Stimulated activated CD8-positive, alpha-beta memory T cell treated with anti-CD3 and anti-CD28 coated beads, Interleukin-15, amount 100 ng/mL, for 1 hour (primary cell): ENCODE measurements at places on chromosomes 7 and 10.

DNA sequence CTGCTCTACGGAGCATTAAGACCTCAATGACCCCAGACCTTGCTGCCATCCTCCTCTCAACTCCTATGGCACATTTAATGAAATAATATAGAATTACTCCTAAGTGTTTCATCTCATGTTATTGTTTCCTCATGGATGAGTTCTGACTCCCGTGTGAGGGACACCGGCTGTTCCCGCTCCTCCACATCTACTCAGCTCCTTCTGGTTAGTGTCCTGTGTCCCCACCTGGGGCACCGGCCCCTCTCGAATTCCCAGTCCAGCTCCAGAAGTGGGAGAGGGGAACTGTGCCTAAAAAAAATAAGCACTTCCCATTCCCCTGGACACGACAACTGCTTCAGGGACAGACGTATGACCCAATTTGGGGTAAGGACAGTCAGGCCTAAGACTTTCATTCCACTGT, 58.3 kb downstream of the PIP4K2A start:
- no peak for DNase-seq

DNA sequence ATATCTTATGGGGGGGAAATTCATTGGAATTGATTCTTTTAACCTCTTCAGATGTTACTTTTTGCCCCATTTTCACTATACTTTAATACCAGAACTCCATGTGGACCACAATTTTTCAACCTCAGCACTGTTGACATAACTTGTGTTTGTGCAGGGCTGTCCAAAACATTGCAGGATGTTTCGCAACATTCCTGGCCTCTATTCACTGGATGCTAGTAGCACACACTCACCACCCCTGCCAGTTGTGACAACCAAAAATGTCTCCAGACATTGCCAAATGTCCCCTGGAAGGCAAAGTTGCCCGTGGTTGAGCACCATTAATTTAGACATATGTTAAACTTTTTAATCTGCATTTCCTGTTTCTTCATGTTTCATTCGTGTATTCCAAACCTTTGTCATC, 234.7 kb downstream of the GFRA1 start:
- DNase-seq = no peak

GRCh38 chr10:100655326-100655759, 90.0 kb upstream of the PAX2 start:
- DNase-seq = no peak

DNA sequence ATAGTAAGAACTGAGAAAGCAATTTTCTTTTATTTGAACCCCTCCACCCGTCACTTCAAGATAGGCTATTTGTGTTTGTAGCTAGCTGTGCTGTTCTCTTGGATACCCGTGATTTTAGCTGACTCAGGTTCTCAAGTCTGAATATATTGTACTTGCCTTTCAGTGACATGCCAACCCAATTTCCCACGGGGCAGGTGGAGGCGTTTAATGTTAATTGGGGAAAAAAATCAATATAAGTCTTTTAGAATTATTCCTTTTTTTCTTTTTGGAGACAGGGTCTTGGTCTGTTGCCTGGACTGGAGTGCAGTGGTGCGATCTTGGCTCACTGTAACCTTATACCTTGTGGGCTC, 36.4 kb downstream of the ZRANB1 start:
- no peak for DNase-seq

GRCh38 chr10:130808243-130808642, 503.3 kb downstream of the TCERG1L start:
- no peak for DNase-seq

DNA sequence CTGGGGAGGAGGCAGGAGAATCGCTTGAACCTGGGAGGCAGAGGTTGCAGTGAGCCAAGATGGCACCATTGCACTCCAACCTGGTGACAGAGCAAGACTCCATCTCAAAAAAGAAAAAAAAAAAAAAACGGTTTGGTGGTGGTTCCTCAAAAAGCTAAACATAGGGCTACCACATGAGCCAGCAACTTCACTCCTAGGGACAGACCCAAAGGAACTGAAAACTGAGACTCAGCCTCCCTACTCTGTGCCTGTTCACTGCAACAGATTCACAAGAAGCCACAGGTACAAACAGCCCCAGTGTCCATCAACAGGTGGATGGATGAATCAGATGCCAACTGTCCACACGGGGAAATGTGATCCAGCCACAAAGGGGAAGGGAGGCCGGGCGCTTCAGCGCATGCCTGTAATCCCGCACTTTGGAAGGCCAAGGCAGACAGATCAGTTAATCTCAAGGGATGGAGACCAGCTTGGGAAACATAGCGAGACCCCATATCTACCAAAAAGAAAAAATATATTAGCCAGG, 79.1 kb upstream of the TNRC18 start:
- no peak for DNase-seq

DNA sequence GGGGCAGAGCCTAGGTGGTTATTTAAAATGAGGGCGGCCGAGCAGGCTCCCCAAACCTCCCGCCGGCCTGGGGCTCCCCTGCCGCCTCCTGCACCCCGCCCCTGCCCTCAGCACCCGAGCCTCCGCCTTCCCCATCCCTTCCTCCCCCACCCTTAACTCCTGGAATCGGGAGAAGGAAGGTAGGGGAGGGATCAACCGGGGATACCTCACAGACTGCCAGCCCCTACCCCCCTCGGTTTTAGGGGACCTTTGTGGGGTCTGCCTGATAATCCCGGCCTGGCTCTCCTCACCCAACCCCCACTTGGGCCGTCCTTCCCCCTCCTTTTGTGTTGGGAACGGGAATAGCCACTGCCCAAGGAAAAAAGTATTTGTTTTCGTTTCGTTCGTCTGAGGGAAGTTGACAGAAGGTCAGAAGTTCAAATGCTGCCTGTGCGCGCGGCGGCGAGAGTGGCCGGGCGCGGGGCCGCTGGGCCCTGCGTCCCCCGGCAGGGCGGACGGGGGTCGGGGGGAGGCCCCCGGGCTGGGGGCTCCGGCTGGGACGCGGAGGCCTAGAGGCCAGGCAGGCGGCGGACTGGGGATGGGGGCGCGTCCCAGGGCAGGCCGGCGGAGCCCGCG, 2.8 kb downstream of the SHH start:
- no peak for DNase-seq

DNA sequence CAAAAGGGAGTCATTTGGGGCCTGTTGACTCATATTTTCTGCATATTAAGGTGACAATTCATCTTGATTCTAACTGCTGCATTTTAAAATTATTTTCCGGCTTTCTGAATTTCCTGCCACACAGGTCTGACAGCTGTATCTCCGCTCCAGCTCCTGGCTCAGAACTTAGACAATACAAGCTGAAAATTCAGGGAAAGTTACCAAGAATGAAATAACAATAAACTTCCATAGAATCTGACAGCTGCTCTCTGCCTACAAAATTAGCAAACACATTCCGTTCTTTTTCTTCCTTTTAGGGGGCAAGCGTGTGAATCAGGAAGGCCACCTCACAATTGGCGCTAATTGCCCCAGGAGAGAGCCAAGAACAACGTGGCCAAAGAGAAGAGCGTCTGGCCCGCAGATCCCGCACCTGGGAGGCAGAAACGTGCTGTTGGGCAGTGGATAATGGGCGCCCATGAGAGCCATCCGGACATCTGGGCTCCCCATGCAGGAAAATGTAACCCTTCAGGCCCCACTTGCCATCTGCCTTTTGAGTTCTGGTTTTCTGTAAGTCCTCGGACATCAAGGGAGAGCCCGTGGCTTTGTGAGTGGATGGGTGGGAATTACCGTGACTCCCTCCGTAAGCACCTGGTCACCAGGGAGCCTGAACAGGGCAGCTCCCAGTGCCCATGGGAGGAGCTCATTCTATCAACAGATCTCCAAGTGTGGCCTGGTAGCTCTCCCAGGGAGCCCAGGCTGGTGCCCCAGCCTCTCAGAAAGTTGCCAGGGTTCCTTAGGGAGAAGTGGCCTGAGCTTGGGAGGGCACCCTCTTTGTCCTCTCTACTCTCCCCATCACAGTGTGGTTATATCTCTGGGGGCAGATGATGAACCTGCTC, 5.0 kb downstream of the CLRN3 start:
- no peak for DNase-seq

- no peak for DNase-seq
Observed at GRCh38 chr7:107007892-107008287, 36.6 kb upstream of the PRKAR2B start.

- no peak for DNase-seq
Observed at GRCh38 chr7:150975536-150976319, 2.4 kb downstream of the KCNH2 start.

- DNase-seq = no peak
Observed at GRCh38 chr10:46296641-46297141, 9.9 kb downstream of the ANTXRL start.

DNA sequence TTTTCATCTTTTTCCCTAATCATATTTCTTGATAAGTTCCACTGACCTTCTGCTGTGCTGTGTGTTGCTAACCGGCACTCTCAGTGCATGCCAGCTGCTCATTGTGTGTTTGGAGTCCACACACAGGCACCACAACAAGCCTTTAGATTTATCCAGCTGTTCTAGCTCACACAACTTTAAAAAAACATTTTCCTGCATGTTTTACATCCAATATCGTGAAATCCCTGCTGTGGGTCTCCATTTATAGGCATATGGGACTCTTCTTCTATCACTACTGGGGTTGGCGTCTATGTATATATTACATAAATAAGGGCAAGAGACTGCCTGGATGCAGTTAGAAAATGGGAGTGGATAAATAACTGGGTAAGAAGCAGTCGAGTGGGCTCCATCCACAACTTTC, 183.6 kb upstream of the ADARB2 start:
- no peak for DNase-seq

- DNase-seq = no peak
Observed at GRCh38 chr7:1843271-1843861, 173.3 kb downstream of the ELFN1 start.

GRCh38 chr7:141906285-141906684, 9.9 kb upstream of the OR9A4 start:
- DNase-seq = no peak

GRCh38 chr10:120336911-120337540, 120.0 kb upstream of the PLPP4 start:
- DNase-seq = peak; percentile 16

DNA sequence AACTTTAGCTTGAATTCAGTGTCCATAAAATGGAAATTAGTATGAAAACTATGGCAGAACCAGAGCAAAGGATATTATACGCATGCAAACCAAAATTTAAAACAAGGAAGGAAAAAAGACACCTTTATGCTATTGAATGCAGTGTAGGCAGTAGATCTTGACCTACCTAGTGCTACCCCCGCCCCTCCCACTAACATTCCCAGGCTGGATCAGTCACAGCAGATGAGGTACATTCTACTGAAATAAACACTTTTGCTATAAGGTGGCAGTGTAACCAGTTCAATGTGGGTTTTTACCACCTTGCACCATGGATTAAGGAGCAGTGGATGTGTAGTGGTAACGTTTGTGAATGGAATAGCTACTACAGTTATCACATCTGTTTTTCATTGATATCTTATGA, 27.9 kb downstream of the SRI start:
- no peak for DNase-seq

- no peak for DNase-seq
Observed at GRCh38 chr10:97020452-97021400, 165.0 kb downstream of the SLIT1 start.

DNA sequence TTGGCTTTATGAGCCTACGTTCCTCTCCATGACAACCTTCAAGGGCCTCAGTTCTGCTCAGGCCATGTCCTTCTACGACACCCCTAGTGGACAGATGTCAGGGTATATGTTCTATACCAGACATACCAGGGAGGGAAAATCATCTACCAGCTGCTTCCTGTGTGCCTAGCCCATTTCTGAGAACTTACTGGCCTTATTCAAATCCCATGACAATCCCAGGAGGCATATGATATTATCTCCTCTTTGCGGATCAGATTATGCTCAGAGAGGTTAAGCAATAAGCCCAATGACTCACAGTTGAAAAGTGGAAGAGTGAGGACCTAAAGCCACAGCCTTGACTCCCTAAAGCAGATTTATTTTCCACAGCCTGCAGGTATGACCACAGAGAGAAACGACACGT, 139.3 kb downstream of the GLI3 start:
- no peak for DNase-seq

DNA sequence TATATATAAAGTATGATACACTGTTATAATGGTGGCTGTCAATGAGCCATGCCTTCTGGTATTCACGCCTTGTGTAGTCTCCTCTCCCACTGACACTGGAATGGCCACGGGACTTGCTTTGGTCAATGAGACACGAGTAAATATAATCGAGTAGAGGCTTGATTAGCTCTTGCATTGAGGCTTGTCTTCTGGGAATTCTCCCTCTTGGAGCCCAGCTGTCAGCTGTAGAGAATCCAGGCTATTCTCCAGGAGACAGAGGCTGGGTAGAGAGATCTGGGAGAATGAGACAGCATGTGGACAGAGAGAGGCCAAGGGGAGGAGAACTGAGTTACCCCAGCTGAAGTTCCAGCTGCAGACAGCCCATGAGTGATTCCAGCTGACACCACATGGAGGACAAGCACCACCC, 25.2 kb upstream of the PLCE1 start:
- DNase-seq = no peak

- no peak for DNase-seq
Observed at GRCh38 chr10:361203-362081, 226.2 kb downstream of the ZMYND11 start.

DNA sequence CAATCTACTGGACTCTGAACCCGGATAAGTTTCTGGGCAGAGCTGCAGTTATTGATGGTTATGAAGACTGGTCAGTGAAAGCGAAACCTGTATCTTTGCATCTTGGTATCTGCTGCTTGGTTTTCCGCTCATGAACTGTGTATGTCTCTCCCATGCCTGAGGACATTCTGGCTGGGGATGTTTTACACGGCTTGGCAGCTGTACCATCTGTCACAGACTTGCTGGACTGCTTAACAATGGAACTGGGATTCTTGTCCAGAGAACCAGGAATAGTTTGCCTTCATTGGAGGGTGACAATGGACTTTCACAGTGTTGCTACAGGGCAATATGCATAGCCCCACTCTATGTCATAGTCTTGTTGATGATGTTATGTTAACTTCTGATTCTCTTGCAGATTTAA, 119.9 kb upstream of the TMEM106B start:
- no peak for DNase-seq

- no peak for DNase-seq
Observed at GRCh38 chr10:15344256-15344875, 26.7 kb downstream of the FAM171A1 start.

DNA sequence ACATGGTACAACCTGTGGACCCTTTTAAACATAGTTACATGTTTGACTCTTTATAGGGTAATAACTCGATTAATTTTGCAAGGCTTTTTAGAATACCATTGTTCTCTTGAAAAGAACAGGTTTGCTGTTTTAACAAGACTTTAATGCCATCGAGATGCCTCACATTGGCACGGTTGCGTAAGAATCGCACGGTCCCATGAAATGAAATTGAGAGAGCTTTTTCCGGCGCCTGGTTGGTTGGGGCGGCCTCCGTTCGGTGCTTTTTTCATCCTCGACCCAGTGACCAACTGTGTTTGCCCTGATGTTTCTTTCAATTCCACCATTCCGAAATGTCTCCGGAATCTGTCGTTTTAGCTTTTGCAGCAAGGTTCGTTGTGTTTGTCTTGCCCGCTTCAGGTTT, 142.4 kb downstream of the CUX1 start:
- no peak for DNase-seq

GRCh38 chr7:77409005-77409738, 7.0 kb downstream of the GSAP start:
- no peak for DNase-seq

GRCh38 chr7:115249080-115249479, 327.2 kb downstream of the MDFIC start:
- DNase-seq = no peak
